Hippocampal formation (tissue), 2 donors: ENCODE measurements at places on chromosomes 7 and 10.

GRCh38 chr7:36784991-36785940 is 61.0 kb upstream of the AOAH start:
- no peak for DNase-seq

DNA sequence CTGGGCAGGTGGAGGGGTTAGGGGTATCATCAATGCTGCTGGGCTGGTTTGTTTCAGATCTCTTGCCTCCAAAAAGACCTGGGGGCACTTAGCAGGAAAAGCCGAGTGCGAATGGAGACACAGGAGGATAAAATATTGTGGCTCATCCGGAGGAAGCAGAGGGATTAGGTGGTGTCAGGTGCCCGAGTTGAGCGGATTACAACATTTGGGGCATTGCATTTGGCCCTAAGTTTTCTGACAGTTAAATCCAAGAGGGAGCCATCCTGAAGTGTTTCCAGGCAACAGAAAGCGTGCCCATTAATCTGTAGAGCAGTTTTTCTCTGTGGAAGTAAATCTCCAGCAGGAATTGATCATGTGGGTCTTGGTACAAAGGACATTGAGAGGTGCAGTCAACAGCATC is 85.9 kb downstream of the CDH23 start:
- DNase-seq, result no peak

- DNase-seq, result no peak
These were observed 27.8 kb downstream of the IL2RA start for GRCh38 chr10:6034371-6034770.

- no peak for DNase-seq
These were observed 69.2 kb upstream of the DDC start for GRCh38 chr7:50634378-50634777.

GRCh38 chr10:117519286-117519685 is 23.3 kb upstream of the EMX2 start:
- no peak for DNase-seq

DNA sequence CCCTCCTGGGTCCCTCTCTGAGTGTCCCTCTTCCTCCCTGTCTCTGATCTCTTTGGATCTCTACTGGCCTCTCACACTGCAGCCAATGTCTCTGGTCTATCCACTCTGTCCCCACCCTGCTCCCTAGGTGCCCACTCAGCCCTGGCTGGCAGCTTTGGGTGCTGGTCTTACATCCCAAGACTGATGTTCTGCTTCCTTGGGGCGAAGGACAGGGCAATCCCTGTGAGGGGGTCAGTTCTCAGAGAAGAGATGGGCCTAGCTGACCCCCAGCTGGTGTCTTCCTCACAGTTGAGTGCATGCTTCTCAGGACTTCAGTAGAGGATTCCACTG is 51.7 kb upstream of the CAMK2B start:
- no peak for DNase-seq

GRCh38 chr7:126780993-126781392 is 471.7 kb downstream of the GRM8 start:
- no peak for DNase-seq

DNA sequence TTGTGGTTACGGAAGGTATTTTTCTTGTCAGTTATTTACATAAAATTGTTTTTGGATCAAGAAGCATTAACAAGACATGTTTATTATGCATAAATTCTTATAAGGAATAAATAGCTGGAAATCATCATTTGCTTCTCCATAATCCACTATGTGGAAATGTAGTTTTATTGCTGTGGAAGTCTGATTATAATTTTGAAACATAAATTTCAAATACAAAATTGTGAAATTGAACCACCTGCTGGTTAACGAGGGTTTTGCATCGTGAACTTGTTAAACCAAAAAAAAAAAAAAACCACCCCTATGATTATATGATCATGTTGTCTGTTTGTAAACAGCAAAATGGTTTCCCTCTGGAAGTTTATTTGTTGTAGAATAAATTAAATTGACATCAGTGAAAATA is 25.9 kb downstream of the ABRAXAS2 start:
- no peak for DNase-seq

DNA sequence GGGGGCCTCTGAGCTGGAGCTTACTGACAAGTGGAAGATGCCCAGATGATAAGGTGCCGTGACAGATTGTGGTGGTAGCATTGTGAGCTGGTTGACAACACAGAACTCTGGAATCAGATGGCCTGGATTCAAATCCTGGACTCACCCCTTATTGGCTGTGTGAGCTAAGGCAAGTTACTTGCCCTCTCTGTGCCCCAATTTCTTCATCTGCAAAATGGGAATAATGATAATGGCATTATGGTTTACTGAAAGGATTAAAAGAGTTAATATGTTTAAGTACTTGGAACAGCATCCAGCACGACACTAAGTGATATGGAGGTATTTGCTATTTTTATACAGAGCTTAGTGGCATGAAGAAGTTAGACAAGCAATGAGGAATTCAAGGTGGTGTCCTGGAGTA is 465.9 kb upstream of the GALNT17 start:
- DNase-seq, result no peak

DNA sequence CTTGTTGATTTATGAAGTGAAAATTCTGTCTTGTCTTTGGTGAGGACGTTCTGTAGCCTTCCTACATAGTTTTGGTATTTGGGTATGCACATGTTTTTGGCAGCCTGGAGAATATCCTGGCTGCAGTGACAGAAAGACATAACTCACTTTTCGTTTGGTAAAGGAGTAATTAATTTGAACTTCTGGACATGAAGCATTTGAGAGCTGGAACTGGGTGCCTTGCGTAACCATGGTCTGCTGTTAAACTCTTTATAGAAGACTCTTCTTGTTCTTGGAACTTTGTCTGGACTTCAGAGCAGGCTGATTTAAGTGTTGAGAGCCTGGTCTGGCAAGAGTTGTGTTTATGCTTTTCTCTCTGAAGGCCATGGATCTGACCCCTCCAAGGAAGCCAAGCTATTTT is 231.3 kb downstream of the LRMDA start:
- no peak for DNase-seq

- no peak for DNase-seq
These were observed 995.4 kb upstream of the LRRN3 start for GRCh38 chr7:110095372-110096052.

DNA sequence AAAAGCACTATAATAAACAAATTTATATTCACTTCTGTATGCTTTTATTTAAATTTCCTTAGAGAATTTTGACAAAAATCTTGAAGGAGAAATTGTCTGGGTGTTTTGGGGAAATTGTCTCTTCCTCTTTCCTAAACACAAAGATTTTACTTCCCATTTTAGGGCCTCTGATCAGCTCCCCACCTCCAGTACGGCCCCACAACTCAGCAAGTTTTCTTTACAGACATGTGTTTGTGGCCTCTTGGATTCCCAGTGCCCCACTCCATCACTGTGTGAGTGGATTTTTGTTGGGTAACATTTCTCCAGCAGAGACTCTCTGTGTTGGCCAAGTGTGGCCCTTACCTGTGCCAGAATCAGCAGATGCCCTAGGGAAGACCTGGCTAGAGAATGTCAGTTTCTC is 182.8 kb upstream of the CDC14C start:
- DNase-seq, result no peak

- DNase-seq, result no peak
These were observed 150.8 kb downstream of the DGKI start for GRCh38 chr7:137695942-137696341.

DNA sequence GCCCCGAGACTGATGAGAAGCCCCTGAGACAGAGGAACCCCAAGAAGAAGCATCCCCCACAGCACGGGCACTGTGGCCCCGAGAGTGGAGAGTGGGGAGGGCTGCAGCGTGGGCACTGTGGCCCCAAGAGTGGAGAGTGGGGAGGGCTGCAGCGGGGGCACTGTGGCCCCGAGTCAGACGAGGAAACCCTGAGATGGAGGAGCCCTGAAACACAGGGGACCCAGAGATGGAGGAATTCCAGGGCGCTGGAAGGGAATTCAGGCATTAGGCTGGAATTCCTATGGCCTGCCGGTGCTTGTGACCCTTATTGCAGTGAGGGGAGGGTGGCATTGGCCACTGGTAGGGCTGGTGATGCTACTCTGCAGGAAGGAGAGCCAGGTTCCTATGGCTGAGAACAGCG is 168.6 kb upstream of the SHH start:
- no peak for DNase-seq

DNA sequence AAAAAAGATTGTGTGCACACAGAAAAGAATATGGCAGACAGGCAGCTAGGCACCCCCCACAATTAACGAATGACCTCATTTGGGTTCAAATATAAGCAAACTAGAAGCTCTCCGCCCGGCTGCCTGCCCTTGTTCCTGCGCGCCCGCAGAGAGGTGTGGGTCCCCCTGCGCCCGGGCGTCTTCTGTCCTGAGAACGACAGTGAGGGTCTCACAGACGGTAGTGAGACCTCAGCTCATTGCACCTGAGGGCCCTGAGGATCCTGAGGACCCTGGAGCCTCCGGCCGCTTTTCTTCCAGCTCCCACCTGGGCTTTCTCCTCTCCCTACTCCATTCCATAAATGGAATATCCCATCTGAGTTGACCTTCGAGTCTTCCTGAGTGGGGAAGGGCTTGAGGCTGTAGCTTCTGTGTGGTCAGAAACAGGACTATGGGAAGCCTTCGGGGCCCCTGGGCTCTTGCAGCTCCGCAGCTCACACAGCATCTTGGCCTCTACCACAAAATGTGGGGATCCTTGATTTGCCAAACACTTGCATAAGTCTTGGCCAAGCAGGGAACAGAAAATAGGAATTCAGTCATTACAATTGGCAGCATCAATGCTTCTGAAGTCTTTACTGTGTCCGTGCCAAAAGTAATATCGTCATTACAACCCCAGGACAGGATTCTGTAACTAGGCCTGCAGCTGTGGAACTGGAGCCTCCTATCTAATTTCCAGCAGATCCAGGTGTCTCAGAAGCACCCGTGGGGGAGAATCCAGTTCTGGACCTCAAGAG is 43.8 kb downstream of the JAKMIP3 start:
- DNase-seq, result no peak
